Panc1 (cell line): ENCODE measurements at places on chromosomes 2 and 18. TPM values are rescaled to one million over a fixed set of nuclear protein-coding genes. Genes with fewer than 3 reads are reported as not detected.

Gene UGT1A8
- total RNA-seq: 0.15 TPM

Gene MYCN
- total RNA-seq: not detected

Gene ZNF519
- 7.7 TPM for total RNA-seq

Gene ADGRF3
- not detected for total RNA-seq
